ENCODE measurements at places on chromosomes 13 and 19.

DNA sequence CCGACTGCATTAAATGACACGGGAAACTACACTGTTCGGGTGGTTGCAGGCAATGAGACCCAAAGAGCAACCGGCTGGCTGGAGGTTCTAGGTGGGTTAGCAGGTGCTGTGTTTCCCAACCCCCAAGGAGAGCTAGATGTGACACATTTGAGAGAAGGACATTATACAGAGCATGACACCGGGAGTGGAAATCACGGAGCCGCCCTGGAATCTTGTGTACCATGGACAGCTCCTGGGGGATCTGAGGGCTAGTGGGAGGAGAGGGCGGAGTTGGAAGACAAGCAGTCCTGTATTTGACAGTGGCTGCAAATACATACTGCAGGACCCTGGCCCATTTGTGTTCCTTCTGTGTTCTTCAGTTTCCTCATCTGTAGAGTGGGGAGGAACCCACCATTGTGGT is 2.3 kb downstream of the CEACAM18 start:
- DNase-seq = no peak

- DNase-seq = no peak
Measured at GRCh38 chr19:1098177-1099051, 3.2 kb upstream of the POLR2E start.

- DNase-seq = no peak
Measured at GRCh38 chr13:43357564-43357963, 334.2 kb downstream of the DNAJC15 start.

GRCh38 chr19:55080121-55080967 is 4.7 kb downstream of the EPS8L1 start:
- DNase-seq = peak; percentile 90

DNA sequence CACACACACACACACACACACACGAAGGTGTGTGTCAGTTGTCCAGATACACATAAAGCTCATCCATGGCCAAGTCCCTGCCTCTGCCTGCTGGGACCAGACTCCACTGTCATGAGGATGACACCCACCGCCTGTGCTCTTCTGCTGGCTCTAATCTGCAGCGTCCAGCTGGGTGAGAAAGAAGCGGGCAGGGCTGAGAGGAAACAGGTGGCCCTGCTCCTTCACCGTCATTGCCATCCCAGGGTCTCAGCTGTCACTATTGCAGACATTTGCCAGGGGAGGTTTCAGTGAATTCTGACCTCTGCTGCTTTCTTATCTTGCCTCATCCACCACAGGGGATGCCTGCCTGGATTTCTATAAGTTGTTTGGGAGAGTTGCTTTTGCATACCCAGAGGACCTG is 31.4 kb downstream of the SCGB2B2 start:
- no peak for DNase-seq

- DNase-seq = peak; percentile 54
Measured at GRCh38 chr19:4456476-4456842, 1.1 kb downstream of the UBXN6 start.

DNA sequence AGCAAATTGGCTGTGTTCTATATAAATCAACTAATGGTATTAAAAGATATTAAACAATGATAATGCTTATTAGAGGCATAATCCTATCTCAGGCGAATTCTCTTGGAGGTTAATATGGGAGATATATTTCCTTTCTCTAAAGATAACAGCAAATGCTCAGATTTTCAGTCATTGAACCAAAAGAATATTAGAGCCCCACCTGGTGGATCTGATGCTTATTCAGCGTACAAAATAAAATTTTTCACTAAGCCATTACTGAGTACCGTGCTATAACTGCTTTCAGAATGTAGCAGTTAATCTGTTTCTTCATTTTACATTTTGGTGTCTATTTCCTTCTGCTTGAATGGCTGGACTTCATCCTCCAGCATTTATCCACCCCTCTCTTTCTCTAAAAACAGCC is 143.3 kb upstream of the IPO5 start:
- DNase-seq = peak; percentile 19

- DNase-seq = no peak
Measured at GRCh38 chr13:45576466-45576865, 39.1 kb downstream of the ERICH6B start.

DNA sequence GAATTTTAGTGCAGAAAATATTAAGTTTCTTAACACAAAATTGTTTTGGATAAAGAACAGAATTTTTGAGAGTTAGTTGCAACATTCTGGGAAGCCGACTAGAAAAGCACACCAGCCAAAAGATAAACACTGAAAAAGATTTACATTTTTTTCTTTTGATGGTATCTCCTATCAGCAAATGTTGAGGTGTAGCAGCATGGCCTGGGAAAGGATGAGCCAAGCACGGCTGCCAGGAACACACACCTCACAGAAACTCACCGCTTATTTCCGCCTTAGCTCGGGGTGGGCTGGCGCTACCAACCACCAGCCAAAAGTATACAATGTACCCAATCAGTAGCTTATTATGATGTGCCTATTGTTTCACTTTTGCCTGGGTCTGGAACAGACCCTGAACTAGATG is 134.7 kb downstream of the MIPEP start:
- no peak for DNase-seq

- DNase-seq = no peak
Measured at GRCh38 chr13:35917942-35918645, 213.1 kb downstream of the DCLK1 start.

DNA sequence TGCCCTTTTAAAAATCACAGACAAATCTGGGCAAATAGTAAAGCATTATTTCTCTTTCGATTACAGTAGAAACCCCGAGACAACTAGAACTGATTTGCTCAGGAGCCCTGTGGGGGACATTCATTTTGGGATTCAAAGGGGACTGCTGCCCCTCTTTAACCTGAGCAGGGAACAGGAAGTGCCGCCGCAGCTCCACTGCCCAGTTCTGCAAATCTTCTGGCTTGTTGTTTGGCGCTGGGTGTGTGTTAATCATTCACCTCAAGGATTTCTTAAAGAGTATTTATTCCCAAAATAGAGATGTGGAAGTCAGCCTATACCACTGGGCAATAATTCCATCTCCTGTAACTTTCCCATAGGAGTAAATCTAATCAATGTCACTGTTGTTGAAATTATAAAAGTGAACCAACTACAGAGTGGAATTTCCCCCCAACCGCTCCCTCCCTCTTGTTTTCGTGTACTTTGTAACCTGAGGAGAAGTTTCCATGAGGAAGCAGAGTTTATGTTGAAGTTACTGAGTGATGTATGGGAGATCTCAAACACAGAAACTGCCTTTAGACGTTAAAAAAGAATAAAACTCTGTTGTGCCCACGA is 515.8 kb downstream of the KLF12 start:
- no peak for DNase-seq

DNA sequence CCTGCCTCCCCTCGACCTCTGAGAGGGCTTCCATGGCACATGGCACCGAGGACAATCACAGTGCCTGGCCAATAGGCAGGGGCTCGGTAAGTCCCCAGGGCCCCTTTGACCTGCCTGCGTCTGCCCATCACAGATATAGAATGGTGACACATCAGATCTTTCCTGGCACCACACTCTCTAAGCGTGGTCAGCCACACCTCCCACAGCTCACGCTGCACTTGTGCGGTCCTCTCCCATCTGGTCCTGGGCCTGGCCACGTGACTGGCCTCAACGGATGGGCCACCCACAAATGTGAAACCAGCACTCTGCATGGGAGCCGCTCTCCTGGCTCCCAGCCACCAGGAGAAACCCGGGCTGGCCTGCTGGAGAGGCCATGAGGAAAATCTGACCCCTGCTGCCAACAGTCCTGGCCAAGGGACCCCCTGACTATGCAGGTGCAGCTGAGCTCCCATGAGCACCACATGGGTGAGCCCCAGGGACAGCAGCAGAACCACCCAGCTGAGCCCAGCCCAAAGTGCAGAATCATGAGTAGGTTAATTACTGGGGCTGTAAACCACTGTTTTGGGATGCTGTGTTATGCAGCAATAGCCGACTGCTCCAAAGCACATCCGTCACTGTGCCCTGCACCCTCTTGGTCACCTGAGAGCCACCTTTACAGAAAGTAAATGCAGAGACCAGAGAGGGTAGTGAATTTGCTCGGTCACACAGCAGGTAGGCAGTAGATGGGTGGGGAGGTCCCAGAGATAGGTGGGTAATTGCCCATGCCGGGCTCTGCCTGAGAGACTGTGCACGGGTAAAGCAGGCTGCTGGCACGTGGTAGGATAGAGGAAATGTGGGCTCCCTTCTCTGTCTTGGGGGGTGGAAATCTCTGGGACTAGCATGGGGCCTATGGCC is 9.7 kb upstream of the MEF2B start:
- DNase-seq = no peak

GRCh38 chr13:74061926-74062595 is 72.1 kb downstream of the KLF12 start:
- DNase-seq = no peak

- DNase-seq = no peak
Measured at GRCh38 chr13:24777171-24777570, 13.2 kb downstream of the RNF17 start.

- DNase-seq = no peak
Measured at GRCh38 chr13:33139780-33140535, 123.7 kb downstream of the KL start.

GRCh38 chr13:59000770-59001169 is 1163.0 kb downstream of the DIAPH3 start:
- no peak for DNase-seq

- DNase-seq = no peak
Measured at GRCh38 chr19:47075179-47075810, 26.9 kb upstream of the TMEM160 start.

- DNase-seq = no peak
Measured at GRCh38 chr13:47886314-47886713, 114.8 kb downstream of the SUCLA2 start.

GRCh38 chr19:7159105-7159933 is 89.8 kb downstream of the ZNF557 start:
- DNase-seq = peak; percentile 88

- no peak for DNase-seq
Measured at GRCh38 chr13:99363949-99364348, 56.8 kb upstream of the GPR183 start.

GRCh38 chr19:15436012-15436825 is 13.5 kb downstream of the WIZ start:
- peak; percentile 47 for DNase-seq

- peak; percentile 23 for DNase-seq
Measured at GRCh38 chr19:44809577-44810233, 802 bp downstream of the BCAM start.
